ENCODE measurements at places on chromosomes 7 and 10.

- no peak for DNase-seq
Observed at GRCh38 chr10:9735731-9736130, 1281.9 kb upstream of the CELF2 start.

DNA sequence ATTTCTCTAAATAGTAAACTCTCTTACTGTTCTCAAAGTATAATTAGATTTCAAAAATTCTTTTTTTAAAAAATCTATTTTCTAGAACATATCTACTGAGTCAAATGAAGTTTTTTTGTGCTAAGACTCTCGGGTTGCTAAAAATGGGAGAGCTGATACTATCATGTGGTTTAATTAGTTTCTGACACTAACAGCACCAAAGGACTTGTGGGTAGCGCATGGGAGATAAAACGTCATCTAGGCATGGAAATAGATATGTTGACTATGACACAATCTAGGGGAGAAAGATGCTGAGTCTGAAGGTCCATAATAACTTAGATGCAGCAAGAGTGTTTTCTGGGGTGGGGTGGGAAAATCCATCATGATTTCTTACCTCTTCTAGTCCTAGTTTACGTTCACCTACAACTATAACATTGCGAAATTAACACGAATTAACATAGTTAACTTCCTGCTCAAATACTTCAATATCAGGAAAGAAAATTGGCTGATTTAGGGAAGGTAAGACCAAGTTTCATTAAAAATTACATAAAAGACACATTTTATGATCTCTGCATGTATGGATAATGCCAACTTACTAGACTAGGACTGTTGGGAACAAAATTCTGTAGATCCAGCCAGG, 14.3 kb upstream of the ARMC3 start:
- DNase-seq: no peak

GRCh38 chr10:85604136-85604725, 762.4 kb downstream of the GRID1 start:
- no peak for DNase-seq

DNA sequence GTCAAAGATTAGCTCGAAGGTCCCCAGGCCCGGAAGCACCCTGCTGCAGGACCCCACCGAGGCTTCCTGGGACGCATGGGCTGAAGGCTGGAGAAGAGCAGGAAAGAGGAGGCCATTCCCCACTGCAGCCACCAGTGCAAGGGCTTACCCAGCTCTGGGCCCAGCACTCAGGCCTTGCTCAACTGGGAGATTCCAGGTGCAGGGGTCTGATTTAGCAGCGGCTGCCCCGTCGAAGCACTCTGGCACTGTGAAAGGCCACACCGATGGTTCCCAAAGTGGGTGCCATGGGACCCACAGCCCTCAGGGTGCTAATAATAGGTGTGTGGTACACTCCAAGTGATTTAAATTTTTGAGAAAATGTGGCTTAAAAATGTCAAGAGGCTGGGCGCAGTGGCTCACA, 130.9 kb downstream of the OAT start:
- no peak for DNase-seq

DNA sequence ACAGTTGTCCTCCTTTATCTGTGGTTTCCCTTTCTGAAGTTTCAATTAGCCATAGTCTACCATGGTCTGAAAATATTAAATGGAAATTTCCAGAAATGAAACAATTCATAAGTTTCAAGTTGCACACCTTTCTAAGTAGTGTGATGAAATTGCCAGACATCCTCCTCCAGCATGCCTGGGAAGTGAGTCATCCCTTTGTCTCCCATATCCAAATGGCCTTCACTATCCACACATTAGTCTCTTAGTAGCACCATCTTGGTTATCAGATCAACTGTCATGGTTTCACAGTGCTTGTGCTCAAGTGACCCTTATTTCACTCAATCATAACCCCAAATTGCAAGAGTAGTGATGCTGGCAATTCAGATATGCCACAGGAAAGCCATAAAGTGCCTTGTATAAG, 83.4 kb upstream of the PPP1R9A start:
- DNase-seq: no peak

DNA sequence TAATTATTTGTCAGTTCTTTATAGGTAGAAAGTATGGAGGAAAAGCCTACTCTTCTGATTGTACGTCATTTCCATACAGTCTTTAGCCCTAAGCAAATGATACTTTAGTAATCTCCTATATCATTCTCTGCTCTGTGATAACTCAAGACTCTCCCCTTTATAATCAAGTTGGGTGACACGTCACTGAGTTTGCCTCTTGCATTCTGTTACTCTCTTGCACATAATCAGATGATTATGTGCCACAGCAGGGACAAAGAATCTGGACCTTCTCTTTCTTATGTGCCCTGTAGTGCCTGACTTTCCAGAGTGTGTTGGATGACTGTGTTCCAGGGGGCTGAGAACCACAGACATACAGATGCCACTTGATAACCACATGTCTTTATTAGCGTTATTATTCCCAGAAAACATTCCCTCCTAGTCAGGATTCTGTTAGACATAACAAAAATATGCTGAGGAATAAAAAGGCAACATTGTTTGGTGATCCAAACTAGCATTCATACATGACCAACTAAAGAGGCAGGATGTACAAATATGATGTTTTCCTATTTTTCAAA, 116.4 kb upstream of the HGF start:
- DNase-seq: no peak

DNA sequence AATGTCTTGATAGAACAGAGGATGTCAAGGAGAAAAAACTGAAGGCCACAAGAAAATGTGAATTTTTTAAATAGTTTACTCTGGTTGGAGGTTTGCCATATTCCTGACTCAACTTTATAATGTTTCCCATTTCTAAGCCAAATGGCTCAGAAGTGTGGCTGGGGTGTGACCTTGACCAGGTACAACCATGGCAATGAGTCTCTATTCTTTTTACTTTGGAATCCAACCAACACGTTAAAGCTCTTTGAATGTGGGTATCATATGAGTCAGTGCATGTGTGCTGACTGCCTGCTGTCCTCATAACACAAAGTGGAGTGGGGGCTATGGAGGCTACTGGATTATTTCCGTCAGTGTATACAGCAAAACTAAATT, 33.5 kb upstream of the DLD start:
- no peak for DNase-seq

- DNase-seq: no peak
Observed at GRCh38 chr7:93407239-93407638, 167.3 kb downstream of the CALCR start.
